Vagina (tissue), 2 donors: ENCODE measurements at places on chromosomes 2 and 18. TPM values are rescaled to one million over a fixed set of nuclear protein-coding genes. Genes with fewer than 3 reads are reported as not detected.
A peak's percentile ranks its signal among the peaks of the same experiment; 100 is the strongest.

DNA sequence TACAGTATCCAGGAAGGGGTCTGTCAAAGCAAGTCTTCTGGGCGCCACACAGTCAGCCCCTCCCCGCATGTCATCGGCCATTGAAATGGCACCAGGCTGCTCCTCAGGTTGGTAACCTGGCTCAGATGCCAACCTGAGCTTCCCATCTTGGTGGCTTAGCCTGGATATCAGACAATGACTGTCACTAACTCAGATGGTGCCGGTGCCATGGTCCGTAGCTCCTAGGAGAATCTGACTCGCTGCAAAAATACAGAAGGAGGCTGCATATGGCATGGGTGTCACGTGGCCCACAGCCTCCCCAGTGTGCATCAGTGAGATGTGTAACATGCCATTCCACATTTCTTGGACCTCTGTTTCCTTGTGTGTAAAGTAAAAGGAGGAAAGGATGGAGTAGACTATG, 3.2 kb downstream of the NOSTRIN start:
- H3K27me3 ChIP-seq: no peaks in the 10 kb centered on the region
- no peak overlapping the region for H3K4me3 ChIP-seq
- no peaks in the 10 kb centered on the region for H3K36me3 ChIP-seq
- DNase-seq: no peak

GRCh38 chr2:3706892-3707291, 3.5 kb downstream of the DCDC2C start:
- no peak for DNase-seq
- no peaks in the 10 kb centered on the region for H3K36me3 ChIP-seq
- H3K27ac ChIP-seq: no peak overlapping the region
- no peak overlapping the region for H3K4me3 ChIP-seq

GRCh38 chr2:41836948-41837347, 210.9 kb upstream of the PKDCC start:
- no peak for DNase-seq
- H3K4me3 ChIP-seq: no peak overlapping the region
- H3K27me3 ChIP-seq: no peaks in the 10 kb centered on the region
- H3K36me3 ChIP-seq: no peaks in the 10 kb centered on the region
- peaks cover 12% of the 10 kb centered on the region for H3K4me1 ChIP-seq

- no peak overlapping the region for H3K4me3 ChIP-seq
- H3K27me3 ChIP-seq: no peaks in the 10 kb centered on the region
- no peak for DNase-seq
- no peak overlapping the region for H3K27ac ChIP-seq
Observed at GRCh38 chr2:173033084-173033483, 42.6 kb upstream of the MAP3K20 start.

DNA sequence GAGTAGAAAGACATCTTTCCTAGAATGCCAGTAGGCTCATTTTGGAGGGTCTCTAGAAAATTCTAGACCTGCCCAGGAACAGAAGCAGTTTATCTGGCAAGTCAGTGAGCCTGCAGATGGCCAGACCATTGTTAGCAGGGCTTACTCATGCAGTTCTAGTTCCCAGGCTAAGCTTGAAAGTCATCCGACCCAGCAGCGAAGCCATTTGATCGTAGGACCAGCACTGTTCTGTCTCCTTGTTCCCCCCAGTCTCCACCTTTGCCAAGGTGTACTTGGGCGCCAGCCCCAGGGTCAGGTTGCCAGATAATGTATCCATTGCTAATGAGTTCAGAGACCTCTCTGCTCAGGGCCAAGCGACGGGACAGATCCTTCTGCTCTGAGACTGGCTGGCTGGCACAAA, 70.1 kb downstream of the EPAS1 start:
- no peak for DNase-seq
- H3K36me3 ChIP-seq: peaks cover 41% of the 10 kb centered on the region
- no peak overlapping the region for H3K27ac ChIP-seq
- H3K4me1 ChIP-seq: peaks cover 13% of the 10 kb centered on the region
- no peaks in the 10 kb centered on the region for H3K27me3 ChIP-seq
- no peak overlapping the region for H3K4me3 ChIP-seq

GRCh38 chr2:127454595-127455565, 36.7 kb downstream of the PROC start:
- no peak overlapping the region for H3K27ac ChIP-seq
- H3K36me3 ChIP-seq: no peaks in the 10 kb centered on the region
- H3K4me1 ChIP-seq: no peaks in the 10 kb centered on the region
- no peak overlapping the region for H3K4me3 ChIP-seq

DNA sequence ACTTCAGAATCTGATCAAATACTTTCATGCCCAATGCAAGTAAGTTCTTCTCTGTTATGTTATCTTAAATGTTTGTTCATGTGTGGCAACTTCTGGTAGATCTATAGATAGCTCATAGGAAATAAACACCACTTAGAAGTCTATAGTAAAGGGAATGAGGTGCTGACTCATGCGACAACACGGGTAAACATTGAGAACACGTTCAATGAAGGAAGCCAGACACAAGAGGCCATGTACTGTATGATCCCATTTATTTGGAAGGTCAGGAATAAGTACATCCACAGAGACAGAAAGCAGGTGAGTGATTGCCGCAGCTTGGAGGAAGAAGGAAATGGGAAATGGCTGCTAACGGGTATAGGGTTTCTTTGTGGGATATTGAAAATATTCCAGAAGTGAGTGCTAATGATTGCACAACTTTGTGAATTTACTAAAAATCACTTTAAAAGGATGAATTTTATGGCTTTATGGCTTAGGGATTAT, 95.4 kb downstream of the ITGB1BP1 start:
- no peak for DNase-seq
- H3K4me3 ChIP-seq: no peak overlapping the region
- peaks cover 12% of the 10 kb centered on the region for H3K4me1 ChIP-seq
- no peaks in the 10 kb centered on the region for H3K36me3 ChIP-seq

GRCh38 chr2:219281588-219281987, 2.4 kb downstream of the DNAJB2 start:
- no peaks in the 10 kb centered on the region for H3K36me3 ChIP-seq
- peak overlapping the region; percentile 100 for H3K27ac ChIP-seq
- no peak overlapping the region for H3K4me3 ChIP-seq
- H3K27me3 ChIP-seq: no peaks in the 10 kb centered on the region
- no peak for DNase-seq
- H3K4me1 ChIP-seq: peaks cover 63% of the 10 kb centered on the region

DNA sequence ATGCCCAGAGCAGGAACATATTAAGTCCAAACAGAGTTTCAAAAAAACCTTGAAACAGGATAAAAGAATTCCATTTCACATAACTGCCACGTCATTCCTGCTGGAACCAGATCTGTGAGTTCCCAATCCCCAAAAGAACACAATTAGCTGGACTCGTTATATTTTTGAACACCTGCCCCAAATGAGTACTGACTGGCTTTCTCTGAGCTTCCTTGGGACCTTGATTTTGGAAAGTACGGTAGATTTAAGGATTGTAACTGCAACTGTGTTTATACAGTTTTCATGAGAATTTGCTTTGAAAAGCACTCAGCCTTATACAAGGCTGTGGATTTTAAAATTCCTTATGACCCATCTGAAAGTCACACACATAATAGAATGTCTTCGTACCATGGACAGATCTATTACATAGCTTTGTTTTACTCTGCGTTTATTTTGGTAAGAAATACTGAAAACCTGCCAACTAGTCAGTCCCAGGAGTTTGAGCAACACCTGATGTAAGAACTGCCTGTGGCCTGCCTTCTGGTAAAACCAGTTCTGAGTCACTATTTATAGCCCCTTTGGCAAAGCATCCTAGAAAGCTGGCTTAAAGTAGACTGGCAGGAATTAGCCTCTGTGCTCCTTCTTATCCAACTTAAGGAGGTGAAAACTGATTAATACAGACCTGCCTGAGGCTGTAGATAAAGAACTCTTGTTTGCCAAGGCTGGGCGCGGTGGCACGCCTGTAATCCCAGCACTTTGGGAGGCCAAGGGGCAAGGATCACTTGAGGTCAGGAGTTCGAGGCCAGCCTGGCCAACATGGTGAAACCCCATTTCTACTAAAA, 48.1 kb downstream of the MERTK start:
- H3K4me3 ChIP-seq: no peak overlapping the region
- H3K36me3 ChIP-seq: no peaks in the 10 kb centered on the region
- no peaks in the 10 kb centered on the region for H3K27me3 ChIP-seq
- H3K4me1 ChIP-seq: peaks cover 21% of the 10 kb centered on the region

DNA sequence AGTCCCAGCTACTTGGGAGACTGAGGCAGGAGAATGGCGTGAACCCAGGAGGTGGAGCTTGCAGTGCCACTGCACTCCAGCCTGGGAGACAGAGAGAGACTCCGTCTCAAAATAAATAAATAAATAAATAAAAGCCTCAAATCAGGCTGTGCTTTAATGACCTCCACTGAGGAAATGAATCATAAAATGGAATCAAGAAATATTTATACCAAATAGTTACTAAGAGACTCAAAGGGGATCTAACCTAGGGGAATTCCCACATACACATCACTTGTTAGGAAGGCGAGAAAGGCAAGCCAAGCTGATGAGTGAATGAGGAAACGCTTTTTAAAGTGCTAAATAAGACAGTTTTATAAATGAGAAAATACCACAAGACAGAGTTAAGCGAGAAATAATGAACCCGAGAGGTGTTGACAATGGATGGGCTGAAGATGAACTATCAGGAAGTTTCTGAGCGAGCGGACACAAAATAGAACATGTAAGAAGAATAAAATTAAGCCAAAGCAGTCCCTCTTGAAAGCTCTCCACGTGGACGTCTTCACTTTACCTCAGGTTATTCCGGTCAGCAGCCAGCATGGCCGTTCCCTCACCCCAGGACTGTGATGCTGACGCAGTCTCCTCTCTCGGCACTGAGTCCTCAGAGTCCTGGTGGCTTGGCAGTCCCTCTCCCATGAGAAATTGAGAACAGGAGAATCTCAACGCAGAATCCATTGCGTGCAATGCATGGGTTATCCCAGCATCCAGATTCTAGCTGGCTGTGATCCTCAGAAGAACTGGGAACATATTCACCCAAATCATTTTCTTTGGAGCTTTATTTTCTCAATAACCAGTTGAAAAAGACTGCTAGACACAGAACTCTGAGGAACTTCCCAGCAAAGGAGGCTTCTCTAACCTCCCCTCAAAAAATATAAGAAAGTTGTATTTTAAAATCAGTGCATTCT, 22.3 kb downstream of the PXDN start:
- peaks cover 37% of the 10 kb centered on the region for H3K4me1 ChIP-seq
- H3K36me3 ChIP-seq: no peaks in the 10 kb centered on the region
- H3K27ac ChIP-seq: peak overlapping the region; percentile 70
- H3K27me3 ChIP-seq: no peaks in the 10 kb centered on the region

DNA sequence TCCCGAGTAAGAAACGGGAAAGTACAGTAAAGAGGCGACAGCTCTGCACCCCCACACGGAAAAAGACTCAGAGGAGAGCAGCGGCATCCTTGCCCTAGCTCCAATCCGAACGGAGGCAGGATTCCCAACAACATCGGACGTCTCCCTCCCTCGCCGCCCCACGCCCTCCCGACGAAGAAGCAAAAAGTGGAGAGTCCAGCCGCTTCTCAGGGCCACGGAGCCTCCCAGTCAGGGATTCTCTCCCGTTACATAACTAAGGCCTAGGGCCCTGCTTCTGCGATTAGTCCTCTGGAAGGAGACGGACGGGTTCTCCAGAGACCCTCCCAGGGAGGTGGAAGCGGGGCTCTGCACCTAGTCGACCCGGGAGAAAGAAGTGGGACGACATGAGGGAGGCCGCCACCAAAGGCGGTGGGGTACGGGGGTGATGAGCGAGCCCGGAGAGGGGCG, 587 bp downstream of the SUMO1 start:
- no peaks in the 10 kb centered on the region for H3K36me3 ChIP-seq
- no peak for DNase-seq
- no peaks in the 10 kb centered on the region for H3K27me3 ChIP-seq
- H3K4me3 ChIP-seq: peak overlapping the region; percentile 89

EFHD1 gene
- total RNA-seq: 22.6 TPM

G6PC2 gene
- not detected for total RNA-seq

RTP5 gene
- not detected for total RNA-seq

ABCG5 gene
- not detected for total RNA-seq

LHCGR gene
- not detected for total RNA-seq

PFN4 gene
- total RNA-seq: not detected
